ENCODE measurements at places on chromosomes 7 and 10. TPM values are rescaled to one million over a fixed set of nuclear protein-coding genes. Genes with fewer than 3 reads are reported as not detected.

VSTM2A gene
- total RNA-seq, result not detected

DNA sequence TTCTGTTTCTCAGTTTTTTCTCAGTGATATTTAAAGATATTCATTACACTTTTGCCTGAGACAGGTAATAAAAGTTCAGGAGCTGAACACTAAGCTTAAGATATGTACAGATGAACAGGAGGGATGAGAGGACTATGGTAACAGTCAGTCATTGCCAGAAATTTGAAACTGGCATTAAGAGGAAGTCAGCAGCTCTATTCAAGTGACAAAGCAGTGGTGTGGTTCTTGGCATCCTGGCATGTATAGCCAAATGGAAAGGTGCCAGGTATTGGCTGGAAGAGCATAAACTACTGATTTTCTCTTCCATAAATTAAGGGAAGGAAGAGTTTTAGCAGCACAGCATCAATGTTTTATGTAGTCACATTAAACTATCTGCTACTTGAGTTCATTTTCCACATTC, 22.7 kb downstream of the HOXA1 start:
- DNase-seq, result no peak

COBL gene
- 129 TPM for total RNA-seq

- DNase-seq, result no peak
Measured at GRCh38 chr7:17318146-17318545, 19.7 kb downstream of the AHR start.

DNA sequence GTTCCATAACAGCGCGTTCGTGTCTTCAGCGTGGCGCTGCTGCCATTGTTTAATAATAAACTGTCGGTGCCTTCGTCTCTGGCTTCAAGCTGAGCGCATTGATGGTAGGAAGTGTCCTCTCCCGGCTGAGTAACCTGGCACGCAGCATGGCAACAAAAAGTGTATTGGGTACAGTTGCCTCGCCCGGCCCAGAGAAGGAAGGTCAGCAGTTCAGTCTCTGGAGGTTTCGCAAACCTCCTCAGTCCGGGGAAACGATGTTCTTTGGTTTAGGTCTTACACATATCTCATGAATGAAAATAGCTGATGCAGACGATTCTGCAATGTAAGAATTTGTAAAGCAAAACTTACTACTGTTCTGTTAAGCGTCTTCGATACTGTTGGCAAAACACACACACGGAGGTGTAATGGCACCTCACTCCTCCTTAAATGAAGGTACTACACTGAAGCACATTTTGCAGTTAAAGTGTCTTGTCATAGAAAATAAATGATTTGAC, 739 bp upstream of the CCDC186 start:
- peak; percentile 53 for DNase-seq

GRCh38 chr10:30188101-30188500, 128.7 kb upstream of the JCAD start:
- DNase-seq, result no peak

- DNase-seq, result no peak
Measured at GRCh38 chr10:80137031-80137862, 4.7 kb downstream of the PLAC9 start.

CYP2C19 gene
- 141 TPM for total RNA-seq

DNA sequence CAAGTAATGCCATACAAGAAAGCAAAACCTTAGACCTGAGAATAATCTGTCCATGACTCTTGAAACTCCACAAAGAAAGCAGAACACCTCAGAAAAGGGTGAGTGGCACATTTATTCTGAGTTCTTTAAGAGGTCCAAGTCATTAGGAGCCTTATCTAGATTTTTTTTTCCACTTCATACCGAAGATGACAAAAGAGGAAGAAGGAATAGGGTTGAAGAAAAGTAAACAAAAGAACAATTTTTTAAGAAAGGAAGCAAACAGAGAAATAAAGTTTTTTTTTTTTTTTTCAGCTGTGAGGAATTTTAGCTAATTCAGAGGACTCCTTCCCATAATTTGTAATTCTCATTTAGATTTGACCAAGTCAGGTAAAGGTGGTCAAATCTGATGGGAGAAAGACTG, 13.1 kb upstream of the MTPN start:
- DNase-seq, result no peak

GRCh38 chr10:81019029-81019890, 481.6 kb downstream of the SH2D4B start:
- DNase-seq, result no peak

RAB19 gene
- 10.7 TPM for total RNA-seq

DDC gene
- total RNA-seq, result 161 TPM

CASD1 gene
- total RNA-seq, result 23.9 TPM

- DNase-seq, result no peak
Measured at GRCh38 chr7:79692015-79692414, 238.5 kb upstream of the MAGI2 start.

- DNase-seq, result no peak
Measured at GRCh38 chr7:111832174-111832573, 269.9 kb upstream of the IMMP2L start.

GRCh38 chr7:6442114-6442513, 5.6 kb downstream of the DAGLB start:
- DNase-seq, result no peak

DNA sequence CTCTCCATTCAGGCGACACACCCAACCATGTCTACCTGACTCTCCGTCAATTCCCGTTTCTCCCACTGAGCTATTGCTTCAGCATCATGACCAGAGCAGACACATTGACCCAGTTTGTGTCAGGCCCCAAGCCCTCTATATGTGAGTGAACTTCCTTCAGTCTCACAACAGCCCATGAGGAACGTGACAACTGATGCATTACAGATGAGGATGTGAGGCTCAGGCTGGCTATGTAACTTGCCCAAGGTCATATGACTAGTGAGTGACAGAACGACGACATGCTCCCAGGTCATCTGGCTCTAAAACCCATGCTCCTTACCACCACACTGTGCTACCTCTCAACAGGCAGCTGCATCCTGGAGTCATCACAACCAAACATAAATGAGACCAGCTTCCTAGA, 3.7 kb downstream of the TMEM140 start:
- DNase-seq, result peak; percentile 61

- DNase-seq, result no peak
Measured at GRCh38 chr7:48132792-48133191, 38.5 kb upstream of the ABCA13 start.

CABCOCO1 gene
- not detected for total RNA-seq

- no peak for DNase-seq
Measured at GRCh38 chr7:80060218-80060806, 74.3 kb upstream of the GNAI1 start.

DNA sequence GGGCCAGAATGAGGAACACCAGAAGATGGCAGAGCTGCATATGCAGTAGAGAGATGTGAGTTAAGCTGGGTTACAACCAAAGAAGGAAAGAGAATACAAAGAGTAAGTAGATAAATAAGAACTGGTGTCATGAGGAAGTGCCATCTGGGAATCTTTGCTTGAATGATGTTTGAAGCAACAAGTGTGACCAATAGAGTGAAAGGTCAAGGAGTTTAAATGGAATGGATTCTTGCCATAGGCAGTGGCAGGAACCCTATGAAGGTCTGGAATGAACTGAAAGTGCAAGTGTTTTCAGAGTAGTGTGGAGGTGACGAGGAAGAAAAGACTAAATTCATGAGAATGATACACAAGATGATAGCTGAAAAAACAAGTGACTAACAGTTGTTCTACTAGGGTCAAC, 21.6 kb downstream of the MEST start:
- DNase-seq, result no peak

STEAP2 gene
- 22.4 TPM for total RNA-seq

DNA sequence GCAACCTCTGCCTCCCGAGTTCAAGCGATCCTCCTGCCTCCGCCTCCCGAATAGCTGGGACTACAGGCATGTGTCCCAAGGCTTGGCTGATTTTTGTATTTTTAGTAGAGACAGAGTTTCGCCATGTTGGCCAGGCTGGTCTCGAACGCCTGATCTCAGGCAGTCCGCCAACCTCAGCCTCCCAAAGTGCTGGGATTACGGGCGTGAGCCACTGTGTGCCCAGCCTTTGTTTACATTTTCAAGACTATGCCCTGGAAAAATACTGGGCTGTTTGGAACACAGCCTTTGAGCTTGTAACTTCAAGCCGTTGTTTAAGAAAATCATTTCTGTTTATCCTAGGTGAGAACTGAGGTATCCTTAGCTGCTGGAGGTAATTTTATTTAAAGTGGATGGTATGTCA, 1.9 kb downstream of the ZKSCAN1 start:
- DNase-seq, result no peak

DNA sequence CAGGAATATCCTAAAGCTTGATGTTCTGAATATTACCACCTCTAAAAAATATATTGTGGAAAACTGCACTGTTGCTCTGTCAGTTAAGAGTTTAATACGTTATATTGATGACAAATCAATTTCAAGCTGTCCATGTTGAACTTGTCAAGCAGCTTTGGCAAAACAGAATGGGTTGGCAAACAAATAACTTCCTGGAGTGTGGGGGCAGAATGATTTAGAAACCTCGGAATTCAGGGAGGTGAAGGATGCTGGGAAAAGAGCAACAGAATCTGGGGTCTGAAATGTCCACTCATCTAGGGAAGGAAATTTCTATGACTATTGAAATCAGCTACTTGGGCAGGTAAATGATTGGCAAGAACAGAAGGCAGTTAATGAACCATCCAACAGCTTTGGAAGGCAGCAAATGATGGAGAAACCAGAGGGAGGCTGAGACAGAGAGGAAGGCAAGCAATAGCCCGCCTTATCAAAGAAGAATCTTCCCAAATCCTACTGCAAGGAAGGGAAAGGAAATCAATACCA, 95.1 kb upstream of the PALS2 start:
- DNase-seq, result no peak

INA gene
- not detected for total RNA-seq

- DNase-seq, result no peak
Measured at GRCh38 chr10:35000936-35001335, 89.2 kb downstream of the CUL2 start.

CALML5 gene
- not detected for total RNA-seq

PTPRN2 gene
- total RNA-seq, result 21.2 TPM

RNF133 gene
- 5.0 TPM for total RNA-seq

DNA sequence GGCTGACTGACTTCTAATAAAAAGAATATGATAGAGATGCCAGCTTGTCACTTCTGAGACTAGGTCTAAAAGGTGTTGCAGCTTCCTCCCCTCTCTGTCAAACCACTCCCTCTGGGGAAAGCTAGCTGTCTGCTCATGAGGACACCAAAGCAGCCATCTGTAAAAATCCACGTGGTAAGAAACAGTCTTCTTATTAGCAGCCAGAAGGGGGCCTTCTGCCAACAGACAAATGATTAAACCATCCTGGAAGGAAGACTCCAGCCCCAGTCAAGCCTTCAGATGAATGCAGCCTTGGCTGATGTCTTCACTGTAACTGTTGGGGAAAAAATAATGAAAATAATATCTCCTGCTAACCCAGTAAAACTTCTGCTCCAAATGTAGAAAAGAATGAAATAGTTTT, 41.9 kb upstream of the DAGLB start:
- no peak for DNase-seq

COL28A1 gene
- total RNA-seq, result 1.4 TPM

GRCh38 chr7:121298831-121299239, 30.0 kb upstream of the WNT16 start:
- no peak for DNase-seq

DNA sequence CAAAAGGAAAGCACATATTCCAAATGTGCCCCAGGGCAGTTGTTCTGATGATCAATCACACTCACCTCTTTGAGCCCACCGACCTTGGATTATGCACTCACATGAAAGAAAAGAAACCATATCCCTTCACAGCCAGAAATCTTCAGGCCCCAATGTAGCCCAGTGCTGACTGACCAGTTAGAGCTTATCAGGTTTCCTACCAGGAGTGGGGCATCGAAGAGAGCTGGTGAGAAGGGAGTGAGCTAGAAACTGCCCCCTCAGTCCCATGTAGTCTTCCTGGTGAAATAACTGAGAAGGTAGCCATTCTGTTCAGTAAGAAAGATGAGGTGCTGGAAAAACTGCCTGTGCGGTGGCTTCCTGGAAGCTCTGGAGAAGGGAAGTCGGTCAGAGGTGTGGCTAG, 32.2 kb downstream of the NRCAM start:
- no peak for DNase-seq

DNA sequence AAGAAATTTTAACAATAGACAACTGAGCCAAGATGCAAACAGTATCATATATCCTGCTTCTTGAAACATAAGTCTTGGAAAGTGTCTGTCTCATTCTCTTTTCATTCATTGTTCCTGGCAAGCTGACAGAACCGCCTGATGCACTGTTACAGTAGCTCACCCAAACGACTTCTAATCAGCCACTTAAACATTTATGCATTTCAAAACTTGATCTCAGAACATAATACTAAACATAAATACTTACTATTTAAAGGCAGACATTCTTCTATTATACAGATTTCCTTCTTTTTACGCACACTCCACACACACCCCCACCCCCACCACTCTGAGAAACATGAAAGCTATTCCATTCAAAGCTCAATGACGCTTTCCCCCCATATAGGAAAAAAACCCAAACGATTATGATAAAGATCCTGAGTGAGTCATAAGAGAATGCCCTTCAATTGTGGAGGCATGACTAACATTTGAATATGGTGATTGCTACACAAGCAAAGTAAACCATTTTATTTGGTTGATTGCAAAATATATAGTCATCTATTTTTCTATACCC, 30.5 kb downstream of the SHTN1 start:
- no peak for DNase-seq

Measured in Peyer's patch (tissue), 4 donors.